Myometrial cell (primary cell): ENCODE measurements at places on chromosomes 5 and 9. TPM values are rescaled to one million over a fixed set of nuclear protein-coding genes. Genes with fewer than 3 reads are reported as not detected.

Gene CACNA1B
- under 0.01 TPM in 2 replicates for total RNA-seq

Gene GTF2H2
- total RNA-seq, result 17.9 and 20.8 TPM in 2 replicates

Gene HACD4
- 9.0 and 13.0 TPM in 2 replicates for total RNA-seq

Gene C5orf52
- total RNA-seq, result not detected in 2 replicates

Gene CDH18
- not detected in 2 replicates for total RNA-seq

Gene IFNA2
- not detected in 2 replicates for total RNA-seq

Gene HRCT1
- total RNA-seq, result 0.18 and 0.86 TPM in 2 replicates

Gene GPR21
- not detected in 2 replicates for total RNA-seq

Gene FAM240B
- total RNA-seq, result not detected in 2 replicates

Gene WDR38
- total RNA-seq, result not detected in 2 replicates

Gene EGR1
- total RNA-seq, result 11.5 and 16.3 TPM in 2 replicates

Gene PGM5
- 0.18 and 0.86 TPM in 2 replicates for total RNA-seq

Gene PHF24
- total RNA-seq, result not detected in 2 replicates

Gene HTR4
- not detected in 2 replicates for total RNA-seq

Gene ACER2
- total RNA-seq, result 2.9 and 3.4 TPM in 2 replicates

Gene BARX1
- not detected in 2 replicates for total RNA-seq

Gene LCN9
- not detected in 2 replicates for total RNA-seq

Gene PHAX
- 45.7 and 50.7 TPM in 2 replicates for total RNA-seq

Gene MRPS30
- 25.9 and 46.8 TPM in 2 replicates for total RNA-seq

Gene NUTM2F
- not detected in 2 replicates for total RNA-seq

Gene LCN1
- total RNA-seq, result not detected in 2 replicates

Gene C9
- total RNA-seq, result not detected in 2 replicates

Gene PCDHB8
- not detected in 2 replicates for total RNA-seq

Gene ORM2
- not detected in 2 replicates for total RNA-seq

Gene PCDHA9
- not detected in 2 replicates for total RNA-seq

Gene C6
- not detected in 2 replicates for total RNA-seq

Gene TAF1L
- total RNA-seq, result not detected in 2 replicates

Gene PCDHB6
- not detected in 2 replicates for total RNA-seq
